ENCODE measurements at places on chromosomes 16 and 17.

- no peak for DNase-seq
Observed at GRCh38 chr16:4390266-4391260, 18.9 kb downstream of the VASN start.

DNA sequence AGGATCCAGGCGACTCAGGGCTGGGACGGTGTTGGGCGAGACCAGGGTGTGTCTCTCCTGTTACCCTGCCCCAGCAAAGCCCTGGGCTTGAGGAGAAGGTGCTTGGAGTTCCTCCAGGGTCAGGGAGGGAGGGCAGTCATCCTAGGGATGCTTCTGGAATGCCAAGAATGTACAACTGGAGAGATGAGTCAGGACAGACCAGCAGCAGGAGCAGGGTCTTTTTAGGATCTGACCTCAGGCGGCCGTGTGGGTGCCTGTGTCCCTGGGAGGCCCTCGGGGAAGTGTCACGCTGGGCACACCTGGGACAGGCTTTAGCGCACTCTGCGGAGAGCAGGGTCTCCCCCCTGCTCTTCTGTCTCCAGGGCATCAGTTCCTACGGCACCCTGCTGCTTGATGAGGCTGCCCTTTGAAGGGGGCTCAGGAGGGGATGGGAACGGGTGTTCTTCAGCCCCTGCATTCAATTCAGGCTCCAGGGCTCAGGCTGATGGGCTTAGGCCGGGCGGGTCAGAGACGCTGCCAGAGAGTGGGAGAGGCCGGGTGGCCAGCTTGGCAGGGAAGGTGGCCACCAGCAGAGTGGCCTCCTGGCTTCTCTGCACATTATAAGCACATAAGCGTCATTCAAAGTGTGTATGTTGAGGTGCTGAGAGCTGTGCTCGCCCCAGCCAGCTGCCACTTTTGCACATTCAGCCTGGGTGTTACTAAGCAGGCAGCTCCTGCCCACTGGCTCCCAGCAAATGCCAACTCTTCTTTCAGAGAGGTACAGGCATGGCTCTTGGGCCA lies 8.4 kb upstream of the MTSS2 start:
- DNase-seq = no peak

GRCh38 chr17:14557480-14557879 lies 256.6 kb downstream of the HS3ST3B1 start:
- no peak for DNase-seq

DNA sequence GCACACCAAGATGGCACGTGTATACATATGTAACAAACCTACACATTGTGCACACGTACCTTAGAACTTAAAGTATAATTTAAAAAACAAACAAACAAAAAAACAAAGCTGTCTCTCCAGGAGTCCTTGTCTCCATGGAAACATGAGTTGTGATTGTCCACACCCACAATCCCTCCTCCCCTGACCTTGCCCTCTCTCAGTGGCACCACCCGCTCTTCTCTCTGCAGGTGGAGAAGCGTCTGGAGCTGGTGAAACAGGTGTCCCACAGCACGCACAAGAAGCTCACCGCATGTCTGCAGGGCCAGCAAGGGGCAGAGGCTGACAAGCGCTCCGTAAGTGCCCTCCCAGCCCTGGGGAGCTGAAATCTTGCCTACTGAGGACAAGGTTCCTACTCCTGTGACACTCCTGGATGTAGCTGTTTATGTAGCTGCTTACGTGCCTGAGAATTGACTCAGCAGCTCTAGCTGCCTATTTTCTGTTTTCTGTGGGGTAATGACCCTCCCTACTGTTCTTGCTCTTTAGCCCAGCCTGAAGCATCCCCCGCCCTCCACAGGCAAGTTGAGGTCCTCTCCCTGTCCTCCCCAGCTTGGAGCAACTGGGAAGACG lies 107.0 kb downstream of the ARHGAP44 start:
- DNase-seq = no peak

- no peak for DNase-seq
Observed at GRCh38 chr16:57252148-57252721, 7.2 kb downstream of the ARL2BP start.

DNA sequence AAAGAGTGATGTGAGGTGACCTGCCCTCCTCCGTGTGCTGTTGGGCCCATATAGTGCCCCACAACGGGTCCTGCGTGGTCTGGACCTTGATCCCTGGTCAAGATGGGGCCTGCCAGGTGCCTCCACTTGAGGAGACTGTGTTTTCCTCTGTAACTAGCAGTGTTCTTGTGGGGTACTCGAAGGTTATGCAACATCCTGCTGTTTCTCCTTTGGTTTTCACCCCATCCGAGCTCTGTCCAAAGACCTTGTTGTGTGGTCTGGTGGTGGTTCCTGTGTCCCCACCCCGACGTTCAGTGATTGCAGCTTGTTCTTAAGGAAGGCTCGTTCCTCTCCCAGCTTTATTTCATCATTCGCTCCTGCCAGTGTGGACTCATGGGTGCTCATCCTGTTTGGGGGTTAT lies 38.7 kb upstream of the ZNF750 start:
- no peak for DNase-seq

DNA sequence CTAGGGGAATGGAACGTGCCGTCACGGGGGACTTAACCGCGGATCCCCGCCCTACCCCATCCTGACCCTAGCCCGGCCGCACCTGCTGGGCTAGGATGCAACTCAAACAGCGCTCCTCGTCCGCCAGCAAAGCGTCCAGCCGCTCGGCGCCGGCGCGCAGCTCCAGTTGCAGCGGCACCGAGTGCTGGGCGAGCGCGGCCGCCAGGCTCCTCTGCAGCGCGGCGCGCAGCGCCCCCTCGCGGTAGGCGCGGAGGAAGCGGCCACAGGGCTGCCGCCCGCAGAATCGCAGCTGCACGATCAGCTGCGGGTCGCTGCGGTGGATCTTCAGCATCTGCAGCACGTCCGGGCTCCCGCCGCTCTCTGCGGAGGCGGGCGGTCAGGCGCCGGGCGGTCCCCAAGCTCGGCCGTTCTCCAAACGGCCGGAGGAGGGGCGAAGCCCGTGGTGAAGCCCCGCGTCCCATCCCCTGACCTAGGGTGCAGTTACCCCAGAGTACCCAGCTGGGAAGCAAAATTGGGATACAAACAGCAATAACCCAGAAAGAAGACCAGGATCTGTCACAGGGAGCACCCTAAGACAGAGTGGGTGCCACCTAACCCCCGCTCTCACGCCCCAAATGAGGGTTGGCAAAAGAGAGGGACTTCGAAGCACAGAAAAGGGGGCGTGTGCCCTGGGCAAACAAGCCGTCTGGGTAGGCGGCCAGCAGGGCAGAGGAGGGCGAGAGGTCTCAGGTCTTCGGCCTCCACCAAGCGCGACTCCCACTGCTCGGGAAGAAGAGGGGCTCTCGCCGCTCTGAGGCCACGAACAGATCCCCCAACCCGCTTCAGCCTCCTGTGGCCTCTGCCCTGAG lies 4.2 kb downstream of the TRADD start:
- DNase-seq = no peak

DNA sequence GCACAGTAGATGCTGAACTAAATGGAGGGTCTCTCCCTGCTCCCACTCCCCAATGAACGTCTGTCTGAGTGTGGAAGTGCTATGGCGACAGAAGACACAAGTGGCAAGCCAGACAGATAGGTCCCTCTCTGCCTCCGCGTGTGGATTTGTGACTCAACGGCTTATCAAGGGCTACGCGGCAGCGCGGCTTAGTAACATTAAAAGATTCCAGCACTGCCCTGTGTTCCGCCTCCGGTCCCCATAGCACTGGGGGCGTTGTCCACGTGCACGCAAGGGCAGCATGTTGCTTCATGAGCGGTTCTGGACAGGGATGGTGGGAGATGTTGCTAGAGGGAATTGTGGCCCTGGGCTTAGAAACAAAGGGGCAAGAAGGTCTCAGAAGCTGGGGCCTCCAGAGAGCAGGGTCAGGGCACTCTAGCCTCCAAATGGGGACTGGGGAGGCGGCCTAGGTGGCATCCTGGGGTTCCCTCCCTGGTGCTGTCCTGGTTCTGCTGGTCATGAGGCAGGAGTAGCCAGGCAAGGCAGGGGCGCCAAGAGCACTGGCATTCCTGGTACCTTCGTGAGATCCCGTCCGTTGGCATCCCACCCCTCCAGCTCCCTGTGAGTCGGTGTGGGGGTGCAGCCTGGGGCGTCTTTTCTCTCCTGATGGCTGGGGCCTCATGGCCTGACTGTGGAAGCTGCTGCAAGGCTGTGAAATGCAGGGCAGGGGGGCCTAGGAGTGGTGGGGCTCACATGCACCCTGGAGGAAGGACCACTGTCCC lies 9.1 kb downstream of the CRHR1 start:
- DNase-seq = no peak

GRCh38 chr16:25038239-25038954 lies 23.2 kb upstream of the ARHGAP17 start:
- DNase-seq = no peak

DNA sequence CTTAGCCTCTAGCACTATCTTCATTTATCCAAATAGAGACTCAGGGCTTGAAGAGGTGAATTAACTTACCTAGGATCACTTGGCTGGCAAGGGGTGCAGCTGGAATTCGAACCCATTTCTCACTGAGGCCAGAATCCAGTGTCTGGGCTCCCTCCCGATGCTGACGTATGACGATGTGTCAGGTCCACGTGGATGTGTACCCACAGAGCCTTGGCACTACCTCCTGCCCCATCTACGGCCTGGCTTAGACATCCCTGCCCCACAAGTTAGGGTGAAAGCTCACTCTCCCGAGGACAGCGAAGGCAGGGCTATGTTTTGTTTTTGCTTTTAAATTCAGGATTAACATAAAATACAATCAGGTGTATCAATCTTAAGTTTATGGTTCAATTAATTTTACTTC lies 332.3 kb downstream of the CPPED1 start:
- DNase-seq = no peak

DNA sequence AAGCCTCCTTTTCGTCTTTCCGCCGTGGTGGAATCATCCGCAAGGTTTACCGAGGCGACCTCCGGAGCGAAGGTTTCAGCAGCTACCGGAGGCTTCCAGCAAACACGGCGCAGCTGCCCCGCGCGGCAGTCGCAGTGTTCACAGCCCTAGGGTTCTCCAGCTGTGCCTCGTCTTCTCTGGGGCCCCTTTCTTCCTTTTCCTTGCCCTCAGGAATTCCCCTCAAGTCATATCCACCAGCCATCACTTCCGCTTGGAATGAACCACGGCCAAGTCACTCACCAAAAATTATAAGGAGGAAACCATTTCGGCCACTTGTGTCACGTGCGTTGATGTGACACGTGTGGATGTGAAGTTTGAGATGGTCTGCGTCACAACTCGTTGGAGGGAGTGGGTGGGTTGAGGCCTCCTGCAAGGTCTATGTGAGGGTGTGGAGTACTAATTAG lies 636 bp upstream of the ERN1 start:
- no peak for DNase-seq

DNA sequence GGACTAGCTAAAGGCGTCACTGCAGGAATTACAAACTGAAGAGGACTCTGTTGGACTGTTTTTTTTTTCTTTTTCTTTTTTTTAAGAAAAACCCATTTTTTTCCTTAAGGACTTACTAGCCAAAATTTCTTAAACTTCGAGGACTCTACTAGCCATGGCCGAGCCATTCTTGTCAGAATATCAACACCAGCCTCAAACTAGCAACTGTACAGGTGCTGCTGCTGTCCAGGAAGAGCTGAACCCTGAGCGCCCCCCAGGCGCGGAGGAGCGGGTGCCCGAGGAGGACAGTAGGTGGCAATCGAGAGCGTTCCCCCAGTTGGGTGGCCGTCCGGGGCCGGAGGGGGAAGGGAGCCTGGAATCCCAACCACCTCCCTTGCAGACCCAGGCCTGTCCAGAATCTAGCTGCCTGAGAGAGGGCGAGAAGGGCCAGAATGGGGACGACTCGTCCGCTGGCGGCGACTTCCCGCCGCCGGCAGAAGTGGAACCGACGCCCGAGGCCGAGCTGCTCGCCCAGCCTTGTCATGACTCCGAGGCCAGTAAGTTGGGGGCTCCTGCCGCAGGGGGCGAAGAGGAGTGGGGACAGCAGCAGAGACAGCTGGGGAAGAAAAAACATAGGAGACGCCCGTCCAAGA lies 878 bp downstream of the HEXIM1 start:
- DNase-seq = peak; percentile 40

GRCh38 chr17:79760197-79760906 lies 17.6 kb upstream of the CBX2 start:
- no peak for DNase-seq

DNA sequence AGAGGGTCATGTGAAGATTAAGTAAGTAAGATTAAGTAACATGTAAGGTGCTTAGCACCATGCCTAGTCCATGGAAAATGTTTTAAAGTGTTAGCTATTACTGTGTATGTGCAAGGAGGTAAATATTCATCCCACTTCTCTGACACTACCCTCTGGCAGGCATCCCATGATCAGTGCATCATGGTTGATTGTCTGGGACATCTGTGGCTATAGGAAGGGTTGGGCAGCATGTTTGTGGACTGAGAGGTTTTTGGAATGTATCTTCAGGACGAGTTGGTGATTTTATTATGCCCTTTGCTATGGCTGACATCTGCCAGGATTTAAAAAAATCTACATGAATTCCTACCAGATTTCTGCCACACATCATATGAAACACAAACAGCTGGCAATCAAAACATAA lies 6.5 kb upstream of the TAOK1 start:
- no peak for DNase-seq

- DNase-seq = no peak
Observed at GRCh38 chr17:83069931-83070742, 9.3 kb upstream of the METRNL start.

DNA sequence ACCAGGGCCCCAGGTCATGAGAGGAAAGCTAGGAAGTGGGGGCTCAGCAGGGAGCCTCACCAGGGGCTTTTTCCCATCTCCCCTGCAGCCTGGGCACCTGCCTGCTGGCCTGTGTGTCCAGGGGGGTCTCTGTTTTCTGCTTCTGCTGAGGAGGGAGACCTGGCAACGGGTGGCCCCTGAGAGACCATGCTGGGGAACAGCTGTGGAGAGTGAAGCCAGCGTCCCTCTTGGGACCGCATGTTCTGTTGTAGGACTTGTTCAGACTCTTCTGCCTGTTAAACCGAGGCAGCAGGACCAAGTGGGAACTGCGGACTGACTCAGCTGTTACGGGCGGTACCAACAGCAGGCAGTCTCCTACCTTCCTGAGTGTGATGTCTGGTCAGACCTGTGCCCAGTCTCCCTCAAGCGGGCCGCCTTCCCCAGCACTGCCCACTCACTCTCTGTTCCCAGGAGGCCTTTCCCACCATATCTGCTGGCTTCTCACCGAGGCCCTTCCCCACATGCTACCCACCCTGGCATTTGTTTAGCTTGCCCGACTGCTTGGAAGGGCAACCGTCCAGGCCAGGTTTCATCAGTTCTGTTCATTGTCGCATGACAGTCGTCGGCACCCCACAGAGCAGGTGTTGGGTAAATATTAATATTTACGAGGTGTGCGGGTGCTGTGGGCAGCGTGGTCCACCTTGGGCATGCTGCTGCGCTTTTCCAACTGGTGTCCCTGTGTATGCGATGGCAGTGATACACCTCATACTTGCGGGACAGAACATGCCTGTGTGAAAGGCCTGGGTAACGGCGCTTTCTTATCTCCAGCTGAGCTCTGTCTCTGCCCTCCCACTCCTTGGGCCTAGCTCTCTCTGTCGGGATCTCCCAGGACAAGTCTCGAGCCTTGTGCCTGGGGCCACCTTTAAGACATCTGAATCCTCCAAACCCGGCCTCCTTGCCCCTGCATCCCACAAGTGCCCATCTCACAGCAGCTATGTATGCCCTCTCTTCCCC lies 69.4 kb downstream of the MPRIP start:
- no peak for DNase-seq
